Stimulated activated CD4-positive, alpha-beta T cell treated with anti-CD3 and anti-CD28 coated beads, Interleukin-15, amount 100 ng/mL, for 48 hours (primary cell): ENCODE measurements at places on chromosomes 3 and 15.

DNA sequence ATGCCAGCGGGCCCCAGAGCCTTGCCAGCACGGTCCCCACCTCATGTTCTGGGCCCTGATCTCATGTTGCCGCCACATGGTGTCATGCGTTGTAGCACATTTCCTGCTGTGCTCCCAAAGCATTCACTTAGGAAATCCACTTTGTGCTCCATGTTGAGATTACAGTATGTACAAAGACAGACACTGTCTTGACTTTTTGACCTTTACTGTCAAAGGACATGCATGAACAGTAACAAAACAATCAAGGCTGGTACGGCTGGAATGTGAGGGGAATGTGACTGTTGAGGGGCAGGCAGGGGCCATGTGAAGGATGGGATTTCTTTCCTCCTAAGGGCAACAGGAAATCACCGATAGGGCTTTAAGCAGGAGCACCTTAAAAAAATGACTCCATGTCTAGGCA is 53.3 kb upstream of the RPL32 start:
- DNase-seq, result no peak

- no peak for DNase-seq
Measured at GRCh38 chr3:102361101-102361500, 73.7 kb upstream of the ZPLD1 start.

DNA sequence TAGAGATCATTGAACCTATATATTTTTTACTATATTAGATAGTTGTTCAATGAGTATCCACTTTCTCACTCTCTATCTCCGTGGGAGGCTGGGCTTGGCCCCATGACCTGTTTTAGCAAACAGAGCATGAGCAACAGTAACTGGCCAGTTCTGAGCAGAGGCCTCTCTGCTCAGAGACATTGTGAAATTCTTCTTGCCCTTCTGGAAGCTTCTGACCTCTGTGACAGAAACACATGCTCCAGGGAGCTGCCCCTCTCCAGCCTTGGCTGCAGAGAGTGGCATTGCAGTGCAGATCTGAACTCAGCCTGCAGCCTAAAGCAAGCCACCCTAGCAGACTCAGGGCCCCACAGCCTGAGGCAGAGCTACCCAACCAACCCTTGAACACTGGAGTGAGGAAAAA is 20.5 kb downstream of the FAM240A start:
- DNase-seq, result no peak

- no peak for DNase-seq
Measured at GRCh38 chr3:189056646-189057335, 115.0 kb upstream of the TPRG1 start.

DNA sequence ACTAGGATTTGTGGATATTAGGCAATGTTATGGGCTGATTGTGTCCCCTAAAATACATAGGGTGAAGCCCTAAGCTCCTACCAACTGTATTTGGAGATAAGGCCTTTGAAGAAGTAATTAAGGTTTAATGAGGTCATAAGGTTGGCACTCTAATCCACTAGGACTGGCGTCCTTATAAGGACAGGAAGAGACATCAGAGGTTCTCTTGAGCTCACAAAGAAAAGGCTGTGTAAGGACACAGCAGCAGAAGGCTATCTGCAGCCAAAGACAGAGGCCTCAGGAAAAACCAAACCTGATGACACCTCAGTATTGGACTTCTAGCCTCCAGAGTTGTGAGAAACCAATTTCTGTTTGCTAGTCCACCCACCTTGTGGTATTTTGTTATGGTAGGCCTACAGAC is 416.7 kb downstream of the ZBTB20 start:
- DNase-seq, result no peak

DNA sequence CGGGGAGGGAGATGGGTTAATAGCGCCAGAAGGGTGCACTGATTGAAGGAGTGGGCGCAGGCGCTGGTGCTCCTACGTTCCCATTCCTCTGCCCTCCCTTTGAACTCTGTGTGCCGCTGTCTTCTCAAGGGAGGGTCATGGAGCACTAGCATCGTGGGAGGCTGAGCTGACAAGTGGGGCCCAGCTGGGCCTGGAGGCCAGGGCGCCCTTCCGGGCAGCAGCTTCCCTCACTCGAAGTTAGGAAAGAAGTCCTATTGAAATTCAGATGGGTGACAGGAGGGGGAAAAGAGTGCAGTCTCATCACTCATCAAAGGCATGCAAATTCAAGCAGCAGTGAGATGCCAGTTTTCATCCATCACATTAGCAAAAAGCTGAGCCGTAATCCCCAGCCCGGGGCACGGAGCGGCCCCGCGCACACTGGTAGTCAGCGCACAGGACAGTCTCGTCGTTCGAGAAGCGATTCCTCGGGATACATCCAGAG is 128.2 kb downstream of the LRRK1 start:
- DNase-seq, result no peak

DNA sequence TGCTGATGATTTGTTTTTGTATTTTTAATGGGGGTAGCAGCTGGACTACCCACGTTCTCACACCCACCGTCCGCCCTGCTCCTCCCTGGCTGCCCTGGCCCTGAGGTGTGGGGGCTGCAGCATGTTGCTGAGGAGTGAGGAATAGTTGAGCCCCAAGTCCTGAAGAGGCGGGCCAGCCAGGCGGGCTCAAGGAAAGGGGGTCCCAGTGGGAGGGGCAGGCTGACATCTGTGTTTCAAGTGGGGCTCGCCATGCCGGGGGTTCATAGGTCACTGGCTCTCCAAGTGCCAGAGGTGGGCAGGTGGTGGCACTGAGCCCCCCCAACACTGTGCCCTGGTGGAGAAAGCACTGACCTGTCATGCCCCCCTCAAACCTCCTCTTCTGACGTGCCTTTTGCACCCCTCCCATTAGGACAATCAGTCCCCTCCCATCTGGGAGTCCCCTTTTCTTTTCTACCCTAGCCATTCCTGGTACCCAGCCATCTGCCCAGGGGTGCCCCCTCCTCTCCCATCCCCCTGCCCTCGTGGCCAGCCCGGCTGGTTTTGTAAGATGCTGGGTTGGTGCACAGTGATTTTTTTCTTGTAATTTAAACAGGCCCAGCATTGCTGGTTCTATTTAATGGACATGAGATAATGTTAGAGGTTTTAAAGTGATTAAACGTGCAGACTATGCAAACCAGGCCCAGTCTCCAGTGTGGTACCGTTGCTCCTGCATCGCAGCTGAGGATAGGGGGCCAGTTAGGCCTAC is 1.4 kb upstream of the FES start:
- DNase-seq, result no peak

DNA sequence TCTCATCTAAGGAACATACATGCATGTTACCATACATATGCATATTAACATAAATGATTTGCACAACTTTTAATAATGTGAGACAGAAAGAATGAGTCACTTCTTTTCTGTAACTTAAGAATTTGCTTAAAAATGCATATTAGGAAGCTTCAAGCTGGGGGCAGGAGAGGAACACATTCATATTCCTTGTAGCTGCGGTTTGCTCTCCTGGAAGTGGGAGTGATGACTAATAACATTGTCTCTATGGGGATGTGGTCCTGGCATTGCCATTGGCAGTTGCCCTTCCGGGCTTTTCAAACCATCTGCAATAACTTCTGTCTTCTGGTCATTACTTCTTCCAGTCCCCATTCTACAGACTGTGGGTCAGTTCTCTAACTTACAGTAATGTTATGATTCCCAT is 15.6 kb downstream of the CHST2 start:
- no peak for DNase-seq

GRCh38 chr3:114892880-114893279 is 254.2 kb downstream of the ZBTB20 start:
- no peak for DNase-seq

- no peak for DNase-seq
Measured at GRCh38 chr15:82798104-82798503, 7.8 kb downstream of the FSD2 start.

GRCh38 chr15:29456255-29456654 is 186.6 kb upstream of the NSMCE3 start:
- DNase-seq, result no peak

DNA sequence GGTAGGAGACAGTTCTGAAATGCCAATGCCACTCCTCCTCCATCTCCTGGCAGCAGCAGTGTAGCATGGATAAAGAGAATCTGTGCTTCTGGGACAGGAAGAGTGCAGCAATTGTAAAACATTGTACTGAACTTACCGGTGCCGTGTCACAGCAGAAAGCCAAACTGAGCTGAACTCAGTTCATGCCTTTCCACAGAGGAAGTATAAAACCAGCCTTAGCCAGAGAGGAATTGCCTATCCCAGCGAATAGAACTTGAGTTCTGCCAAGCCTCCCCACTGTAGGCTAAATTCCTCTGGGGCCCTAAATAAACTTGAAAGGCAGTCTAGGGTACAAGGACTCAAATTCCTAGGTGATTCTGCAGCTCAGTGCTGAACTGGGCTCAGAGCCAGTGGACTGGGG is 148.8 kb downstream of the SLC9A9 start:
- no peak for DNase-seq

DNA sequence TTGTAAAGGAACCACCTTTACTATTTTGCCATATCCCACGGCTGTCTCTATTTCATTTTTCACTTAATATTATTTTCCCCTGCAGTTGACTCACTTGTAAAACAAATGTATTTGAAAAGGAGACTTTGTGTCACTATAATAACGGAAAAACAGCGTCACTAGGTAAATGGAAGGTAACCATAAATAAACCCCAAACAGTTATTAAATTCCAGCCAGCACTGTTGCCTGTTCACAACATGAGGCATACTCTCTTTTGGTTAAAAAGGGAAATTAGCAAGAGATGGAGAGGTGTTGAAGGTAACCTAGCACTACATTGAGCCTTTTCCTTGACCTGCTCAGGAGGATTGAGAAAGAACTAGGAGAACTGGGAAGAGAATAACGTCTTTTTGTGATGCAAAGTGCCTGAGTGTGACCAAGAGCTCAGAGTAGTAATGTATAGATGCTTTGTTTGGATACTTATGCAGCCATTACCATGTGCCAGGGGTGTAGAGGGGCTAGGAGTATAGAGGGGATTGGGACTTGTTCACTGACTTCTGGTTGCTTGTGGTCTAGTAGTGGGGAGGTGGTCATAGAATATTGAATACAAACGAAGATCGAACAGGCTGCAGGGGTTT is 19.6 kb downstream of the FLNB start:
- no peak for DNase-seq

- DNase-seq, result no peak
Measured at GRCh38 chr3:71319771-71320170, 263.8 kb downstream of the FOXP1 start.

DNA sequence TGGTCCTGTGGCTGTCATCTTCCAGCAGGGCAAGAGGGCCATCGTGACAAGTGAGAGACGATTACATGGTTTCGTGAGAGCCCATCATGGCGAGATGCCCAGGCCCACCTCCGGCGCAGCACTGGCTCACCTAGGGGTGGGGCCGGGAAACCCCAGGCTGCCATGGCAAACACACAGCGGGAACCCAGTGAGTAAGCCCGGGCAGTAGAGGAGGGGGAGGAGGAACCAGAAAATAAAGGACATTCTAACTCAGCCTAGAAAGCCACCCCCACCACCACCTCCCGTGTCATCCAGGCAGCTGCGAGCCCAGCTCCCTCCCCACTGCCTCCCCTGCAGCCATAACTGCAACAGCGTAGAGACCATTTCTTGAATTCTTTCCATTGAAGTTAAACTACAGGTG is 52.3 kb downstream of the PCSK6 start:
- no peak for DNase-seq

- DNase-seq, result no peak
Measured at GRCh38 chr3:37309921-37310665, 135.7 kb upstream of the LRRFIP2 start.

GRCh38 chr3:99393961-99394360 is 244.4 kb upstream of the COL8A1 start:
- DNase-seq, result no peak

DNA sequence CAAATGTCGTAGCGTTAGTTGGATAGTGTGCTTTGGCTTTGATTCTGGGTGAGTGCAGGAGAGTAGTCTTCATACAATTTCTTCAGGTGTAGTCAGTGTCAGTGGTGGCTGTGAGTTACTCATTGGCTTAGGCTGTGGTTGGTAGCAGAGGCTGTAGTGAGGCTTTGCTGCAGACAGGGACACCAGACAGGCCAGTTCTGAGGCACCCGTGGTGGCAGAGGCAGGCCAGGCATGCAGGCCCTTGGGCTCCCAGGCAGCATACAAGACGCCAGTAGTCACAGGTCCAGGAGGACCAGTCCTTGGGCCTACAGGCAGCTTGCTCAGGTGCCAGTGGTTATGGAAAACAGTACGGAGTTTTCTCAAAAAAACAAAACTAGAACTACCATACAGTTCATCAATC is 61.3 kb downstream of the DMXL2 start:
- no peak for DNase-seq

DNA sequence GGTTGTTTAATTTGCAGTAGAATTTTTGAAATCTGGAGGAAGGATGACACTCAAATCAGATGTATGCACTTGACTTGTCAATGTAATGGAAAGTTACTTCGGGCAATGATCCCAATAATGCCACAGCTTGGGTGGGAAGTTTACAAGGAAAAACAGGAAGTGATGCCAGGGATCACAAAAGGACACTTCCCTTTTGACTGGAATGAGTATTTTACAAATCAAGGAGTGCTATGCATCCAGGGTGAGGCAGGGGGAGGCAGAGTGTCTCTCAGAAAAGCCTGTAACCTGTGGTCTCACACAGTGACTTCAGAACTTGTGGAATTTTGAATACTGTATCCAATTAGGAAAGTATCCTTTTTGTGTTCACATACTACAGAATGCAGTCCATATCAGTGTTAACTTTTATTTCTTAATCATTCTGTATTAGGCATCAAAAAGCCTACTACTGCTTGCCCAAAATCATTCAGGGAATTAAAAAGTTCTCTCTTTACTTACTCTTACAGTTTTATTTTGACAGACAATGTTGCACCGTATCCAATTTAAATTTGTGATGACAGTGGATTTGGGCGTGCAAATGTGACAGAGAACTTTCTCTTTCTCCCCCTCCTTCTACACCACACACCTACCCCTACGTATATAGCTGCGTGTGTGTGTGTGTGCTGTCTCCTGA is 445.1 kb downstream of the MECOM start:
- no peak for DNase-seq

- DNase-seq, result no peak
Measured at GRCh38 chr3:31522152-31522551, 10.6 kb upstream of the STT3B start.

DNA sequence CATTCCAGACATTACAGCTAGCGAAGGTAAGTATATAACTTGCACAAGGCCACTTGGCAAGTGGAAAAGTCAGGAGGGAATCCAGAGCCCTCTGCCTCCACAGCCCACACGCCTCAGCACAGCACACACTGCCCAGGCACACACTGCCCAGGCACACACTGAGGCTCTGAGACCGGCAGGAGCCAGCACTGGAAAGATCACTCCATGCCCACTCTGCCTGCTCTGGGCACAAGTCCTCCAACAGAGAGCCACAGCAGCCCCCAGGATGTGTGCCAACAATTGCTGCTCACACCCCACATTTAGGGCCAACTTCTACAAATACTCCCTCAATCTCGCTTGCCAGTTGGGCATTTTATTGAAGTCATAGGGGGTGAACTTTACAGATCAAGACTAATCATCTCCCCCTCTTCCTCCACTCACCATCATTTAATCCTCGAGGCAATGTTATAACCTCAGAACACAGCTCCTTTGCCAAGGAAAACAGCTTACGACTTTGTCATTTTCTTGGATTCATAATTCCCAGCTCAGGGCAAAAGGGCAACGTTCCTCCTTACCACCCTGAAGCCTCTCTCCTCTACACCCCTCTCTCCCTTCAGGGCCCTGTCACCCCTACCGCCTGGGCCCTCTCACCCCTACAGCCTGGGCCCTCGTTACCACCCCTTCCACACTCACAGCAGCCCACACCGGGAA is 53.0 kb upstream of the TPM1 start:
- DNase-seq, result no peak
